ENCODE measurements at places on chromosomes 2 and 18.

GRCh38 chr2:9071032-9071431 lies 67.5 kb upstream of the MBOAT2 start:
- no peak for DNase-seq

DNA sequence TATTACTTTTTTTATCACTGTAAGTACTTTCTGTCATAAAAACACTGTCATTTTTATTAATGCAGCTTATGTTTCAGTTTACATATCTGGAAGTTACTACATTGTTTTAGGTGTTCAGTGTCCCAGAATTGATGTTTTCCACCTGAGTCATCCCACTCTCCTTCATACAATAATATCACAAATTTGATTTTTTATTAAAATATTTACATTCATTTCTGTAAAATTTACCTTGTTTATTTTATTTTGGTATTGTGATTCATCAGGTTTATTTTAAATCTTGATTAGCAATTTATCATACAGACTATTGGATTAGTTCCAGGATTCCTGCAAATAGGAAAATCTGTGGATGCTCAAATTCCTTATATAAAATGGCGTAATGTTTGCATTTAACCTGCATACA lies 1662.9 kb downstream of the SUCLG1 start:
- DNase-seq: no peak

GRCh38 chr2:232973011-232973735 lies 39.9 kb downstream of the NGEF start:
- no peak for DNase-seq

DNA sequence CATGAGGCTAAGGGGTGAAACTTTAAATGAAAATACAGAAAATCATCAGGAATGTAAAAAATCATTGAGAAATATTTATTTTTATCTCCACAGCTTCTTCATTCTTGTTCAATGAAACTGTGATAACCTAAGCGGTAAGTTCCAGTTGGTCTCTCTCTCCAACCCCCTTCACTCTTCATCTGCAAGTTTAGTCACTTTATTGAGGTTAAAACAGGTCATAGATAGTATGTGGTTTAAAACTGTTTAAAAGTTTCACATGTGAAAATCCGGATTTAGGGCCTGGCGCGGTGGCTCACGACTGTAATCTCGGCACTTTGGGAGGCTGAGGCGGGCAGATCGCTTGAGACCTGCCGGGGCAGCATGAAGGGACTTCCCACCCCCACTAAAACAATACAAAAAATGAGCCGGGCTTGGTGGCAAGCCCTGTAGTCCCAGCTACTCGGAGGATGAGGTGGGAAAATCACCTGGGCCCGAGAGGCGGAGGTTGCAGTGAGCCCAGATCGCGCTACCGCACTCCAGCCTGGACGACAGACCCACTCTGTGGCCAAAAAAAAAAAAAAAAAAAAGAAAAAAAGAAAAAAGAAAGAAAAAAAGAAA lies 1.6 kb upstream of the PHLPP1 start:
- no peak for DNase-seq

- no peak for DNase-seq
Measured at GRCh38 chr2:149430743-149431736, 100.7 kb downstream of the LYPD6 start.

Measured in MM.1S (cell line).